Natural killer cell treated with Interleukin-12 subunit alpha and Interleukin-12 subunit beta and Interleukin-15 and Interleukin-18, amount 100 ng/mL, for 72 hours (primary cell): ENCODE measurements at places on chromosomes 12 and 14. TPM values are rescaled to one million over a fixed set of nuclear protein-coding genes. Genes with fewer than 3 reads are reported as not detected.

GRCh38 chr12:4119157-4119761 is 154.3 kb upstream of the CCND2 start:
- peaks cover 54% of the 10 kb centered on the region for H3K4me1 ChIP-seq
- no peaks in the 10 kb centered on the region for H3K36me3 ChIP-seq
- DNase-seq: no peak
- no peaks in the 10 kb centered on the region for H3K27me3 ChIP-seq
- peak overlapping the region; percentile 91 for H3K27ac ChIP-seq

- no peak overlapping the region for H3K27ac ChIP-seq
- H3K27me3 ChIP-seq: no peaks in the 10 kb centered on the region
- peaks cover 22% of the 10 kb centered on the region for H3K36me3 ChIP-seq
- no peak overlapping the region for H3K4me3 ChIP-seq
- DNase-seq: no peak
Observed at GRCh38 chr14:74702293-74702692, 10.6 kb downstream of the AREL1 start.

Gene DDX54
- 85.8 TPM for total RNA-seq

- H3K27ac ChIP-seq: no peak overlapping the region
- peaks cover 21% of the 10 kb centered on the region for H3K27me3 ChIP-seq
- peaks cover 3% of the 10 kb centered on the region for H3K4me1 ChIP-seq
- no peak overlapping the region for H3K4me3 ChIP-seq
Observed at GRCh38 chr12:90071996-90072395, 363.4 kb upstream of the ATP2B1 start.

DNA sequence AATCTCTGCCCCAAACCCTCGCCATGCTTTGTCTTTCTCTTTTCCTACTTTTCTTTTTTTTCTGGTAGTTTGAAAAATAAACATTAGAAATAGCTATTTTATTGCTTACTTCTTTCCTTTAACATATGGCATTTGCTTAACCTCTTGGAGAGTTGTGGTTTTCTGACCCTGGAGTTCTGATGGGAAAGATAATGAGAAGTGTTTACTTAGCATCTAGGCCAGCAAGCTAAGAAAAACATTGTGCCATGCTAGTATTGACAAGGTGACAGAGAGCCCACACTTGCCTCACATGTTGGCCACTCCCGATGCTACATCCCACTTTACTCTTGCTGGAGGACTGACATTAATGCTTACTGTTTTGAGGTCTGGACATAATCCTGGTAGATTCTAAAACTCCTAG is 886.2 kb downstream of the DIO2 start:
- no peaks in the 10 kb centered on the region for H3K27me3 ChIP-seq
- H3K27ac ChIP-seq: no peak overlapping the region
- DNase-seq: no peak
- no peaks in the 10 kb centered on the region for H3K4me1 ChIP-seq
- H3K4me3 ChIP-seq: no peak overlapping the region

DNA sequence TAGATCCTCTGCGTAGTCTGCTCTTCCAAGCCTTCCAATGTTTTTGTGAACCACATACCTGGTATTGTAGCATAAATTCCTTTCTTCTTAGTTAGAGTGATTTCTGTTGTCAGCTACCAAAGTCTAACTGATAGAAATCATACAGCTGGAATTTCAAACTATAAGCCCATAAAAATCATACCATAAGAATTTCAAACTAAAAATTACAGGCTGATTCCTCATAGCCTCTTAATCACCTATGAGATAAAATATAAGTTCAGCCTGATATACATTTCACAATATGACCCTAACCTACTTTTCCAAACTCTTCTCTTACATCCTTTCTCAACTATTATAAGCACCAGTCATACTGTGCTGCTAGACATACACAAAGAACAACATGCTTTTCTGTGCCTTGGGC is 64.8 kb downstream of the PTHLH start:
- no peak for DNase-seq
- H3K36me3 ChIP-seq: no peaks in the 10 kb centered on the region
- H3K4me3 ChIP-seq: no peak overlapping the region
- H3K4me1 ChIP-seq: no peaks in the 10 kb centered on the region
- H3K27ac ChIP-seq: no peak overlapping the region

- H3K4me1 ChIP-seq: no peaks in the 10 kb centered on the region
- no peak for DNase-seq
- peaks cover 46% of the 10 kb centered on the region for H3K27me3 ChIP-seq
- no peak within 1 kb of the TSS for H3K4me3 ChIP-seq
- no peak within 1 kb of the TSS for H3K27ac ChIP-seq
Observed at GRCh38 chr14:76375947-76376404, at the start of gene ESRRB. Gene ESRRB, plus strand, starts transcription at chr14:76376137. Its CDS starts 265 bp downstream, at chr14:76376402.

DNA sequence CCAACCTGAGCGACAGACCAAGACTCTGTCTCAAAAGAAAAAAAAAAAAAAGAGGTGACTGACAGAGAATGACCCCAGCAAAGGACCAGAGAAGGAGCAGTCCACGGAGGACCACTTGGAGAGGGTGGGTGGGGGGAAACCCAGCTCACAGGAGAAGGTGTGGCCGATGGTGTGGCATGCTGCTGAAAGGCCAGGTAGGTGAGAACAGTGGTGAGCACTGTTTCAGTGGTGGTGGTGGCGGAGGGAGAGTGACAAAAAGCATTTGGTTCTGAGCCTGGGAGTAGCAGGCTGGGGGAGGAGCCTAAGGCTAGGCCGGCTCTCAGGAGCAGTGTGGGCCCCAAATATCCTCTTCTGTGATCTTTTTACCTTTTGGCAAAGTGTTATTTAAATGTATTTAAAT is 63.8 kb downstream of the IRF2BPL start:
- no peak for DNase-seq
- peaks cover 68% of the 10 kb centered on the region for H3K4me1 ChIP-seq
- H3K27ac ChIP-seq: peak overlapping the region; percentile 83
- H3K36me3 ChIP-seq: no peaks in the 10 kb centered on the region

- no peak for DNase-seq
- H3K4me3 ChIP-seq: no peak overlapping the region
- peaks cover 3% of the 10 kb centered on the region for H3K4me1 ChIP-seq
- no peaks in the 10 kb centered on the region for H3K36me3 ChIP-seq
- peaks cover 55% of the 10 kb centered on the region for H3K27me3 ChIP-seq
- H3K27ac ChIP-seq: no peak overlapping the region
Observed at GRCh38 chr12:108043750-108044533, 85.1 kb upstream of the WSCD2 start.

Gene EEA1
- total RNA-seq: 23.8 TPM

DNA sequence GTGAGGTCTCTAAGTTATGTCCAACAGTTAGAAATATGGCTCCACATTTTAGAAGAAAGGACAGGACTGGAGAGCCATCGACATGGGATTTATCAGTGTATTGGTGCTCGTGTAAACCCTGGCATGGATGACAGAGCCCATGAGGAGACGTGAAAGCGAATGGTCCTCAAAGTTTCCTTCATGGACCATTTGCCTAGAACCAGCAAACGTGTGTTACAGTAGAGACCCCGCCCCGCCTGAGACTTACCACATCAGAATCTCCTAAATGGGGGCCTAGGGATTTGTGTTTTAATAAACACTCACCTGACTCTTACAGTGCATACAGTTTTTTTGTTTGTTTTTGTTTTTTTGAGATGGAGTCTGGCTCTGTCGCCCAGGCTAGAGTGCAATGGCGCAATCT is 12.2 kb downstream of the EVL start:
- peak overlapping the region; percentile 93 for H3K27ac ChIP-seq
- no peaks in the 10 kb centered on the region for H3K27me3 ChIP-seq
- H3K4me1 ChIP-seq: peaks cover 87% of the 10 kb centered on the region
- DNase-seq: no peak
- peaks cover 5% of the 10 kb centered on the region for H3K36me3 ChIP-seq
- H3K4me3 ChIP-seq: peak overlapping the region; percentile 92

Gene LRRC43
- 9.3 TPM for total RNA-seq

GRCh38 chr12:132662901-132663755 is 24.0 kb downstream of the POLE start:
- H3K4me3 ChIP-seq: no peak overlapping the region
- peaks cover 27% of the 10 kb centered on the region for H3K36me3 ChIP-seq
- DNase-seq: no peak
- H3K27ac ChIP-seq: no peak overlapping the region

Gene ACTR6
- 24.0 TPM for total RNA-seq

DNA sequence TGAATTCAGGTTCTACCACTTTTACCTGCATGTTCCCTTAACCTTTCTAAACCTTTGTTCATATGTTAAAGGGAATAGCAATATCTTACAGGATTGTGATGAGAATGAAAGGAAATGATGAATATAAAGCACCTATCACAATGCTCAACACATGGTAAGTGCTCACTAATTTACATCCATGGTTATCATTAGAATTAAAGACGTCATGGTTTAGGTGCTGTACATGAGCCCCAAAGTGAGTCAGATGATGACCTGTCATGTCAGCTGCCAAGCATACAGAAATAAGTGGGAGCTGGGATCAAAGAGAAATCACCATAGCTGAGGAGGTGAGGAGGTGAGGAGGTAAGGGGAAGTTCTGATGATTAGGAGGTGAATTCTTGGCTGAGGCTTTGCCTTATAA is 135.9 kb upstream of the ATP2B1 start:
- H3K27ac ChIP-seq: no peak overlapping the region
- no peak for DNase-seq
- no peaks in the 10 kb centered on the region for H3K36me3 ChIP-seq
- H3K4me1 ChIP-seq: peaks cover 8% of the 10 kb centered on the region

- H3K27ac ChIP-seq: peak overlapping the region; percentile 95
- DNase-seq: no peak
- peaks cover 5% of the 10 kb centered on the region for H3K36me3 ChIP-seq
- H3K27me3 ChIP-seq: no peaks in the 10 kb centered on the region
Observed at GRCh38 chr14:92647797-92648279, 100.6 kb downstream of the LGMN start.

GRCh38 chr12:14188744-14189143 is 176.7 kb upstream of the ATF7IP start:
- H3K4me1 ChIP-seq: peaks cover 17% of the 10 kb centered on the region
- no peaks in the 10 kb centered on the region for H3K36me3 ChIP-seq
- H3K4me3 ChIP-seq: no peak overlapping the region
- no peak overlapping the region for H3K27ac ChIP-seq
- H3K27me3 ChIP-seq: peaks cover 11% of the 10 kb centered on the region

Gene PLBD1
- total RNA-seq: not detected

DNA sequence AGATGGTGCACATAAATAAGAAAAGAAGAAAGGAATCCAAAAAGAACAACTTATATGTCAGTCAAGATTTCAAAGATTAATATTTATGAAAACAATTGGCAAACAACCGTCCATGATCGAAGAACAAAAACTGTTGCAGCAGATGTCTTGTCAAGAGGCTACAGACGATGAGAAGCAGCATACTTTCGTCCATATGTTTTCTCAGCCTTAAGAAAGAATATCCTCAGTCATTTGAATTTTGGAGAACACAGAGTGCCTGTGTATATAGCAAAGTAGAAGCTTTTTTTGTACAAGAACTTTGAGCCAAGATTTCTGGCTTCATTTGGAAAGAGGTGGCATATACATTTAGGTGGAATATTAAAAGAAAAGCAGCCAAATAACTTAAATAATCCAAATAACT is 297.2 kb downstream of the ITPR2 start:
- no peaks in the 10 kb centered on the region for H3K36me3 ChIP-seq
- H3K27me3 ChIP-seq: no peaks in the 10 kb centered on the region
- no peak overlapping the region for H3K27ac ChIP-seq

- peaks cover 11% of the 10 kb centered on the region for H3K36me3 ChIP-seq
- DNase-seq: no peak
- H3K4me1 ChIP-seq: peaks cover 56% of the 10 kb centered on the region
- H3K4me3 ChIP-seq: no peak overlapping the region
Observed at GRCh38 chr12:75975702-75976101, 55.9 kb downstream of the PHLDA1 start.

GRCh38 chr12:59619461-59620240 is 23.8 kb downstream of the SLC16A7 start:
- H3K4me3 ChIP-seq: no peak overlapping the region
- H3K27ac ChIP-seq: no peak overlapping the region
- H3K4me1 ChIP-seq: peaks cover 21% of the 10 kb centered on the region
- H3K36me3 ChIP-seq: peaks cover 4% of the 10 kb centered on the region

DNA sequence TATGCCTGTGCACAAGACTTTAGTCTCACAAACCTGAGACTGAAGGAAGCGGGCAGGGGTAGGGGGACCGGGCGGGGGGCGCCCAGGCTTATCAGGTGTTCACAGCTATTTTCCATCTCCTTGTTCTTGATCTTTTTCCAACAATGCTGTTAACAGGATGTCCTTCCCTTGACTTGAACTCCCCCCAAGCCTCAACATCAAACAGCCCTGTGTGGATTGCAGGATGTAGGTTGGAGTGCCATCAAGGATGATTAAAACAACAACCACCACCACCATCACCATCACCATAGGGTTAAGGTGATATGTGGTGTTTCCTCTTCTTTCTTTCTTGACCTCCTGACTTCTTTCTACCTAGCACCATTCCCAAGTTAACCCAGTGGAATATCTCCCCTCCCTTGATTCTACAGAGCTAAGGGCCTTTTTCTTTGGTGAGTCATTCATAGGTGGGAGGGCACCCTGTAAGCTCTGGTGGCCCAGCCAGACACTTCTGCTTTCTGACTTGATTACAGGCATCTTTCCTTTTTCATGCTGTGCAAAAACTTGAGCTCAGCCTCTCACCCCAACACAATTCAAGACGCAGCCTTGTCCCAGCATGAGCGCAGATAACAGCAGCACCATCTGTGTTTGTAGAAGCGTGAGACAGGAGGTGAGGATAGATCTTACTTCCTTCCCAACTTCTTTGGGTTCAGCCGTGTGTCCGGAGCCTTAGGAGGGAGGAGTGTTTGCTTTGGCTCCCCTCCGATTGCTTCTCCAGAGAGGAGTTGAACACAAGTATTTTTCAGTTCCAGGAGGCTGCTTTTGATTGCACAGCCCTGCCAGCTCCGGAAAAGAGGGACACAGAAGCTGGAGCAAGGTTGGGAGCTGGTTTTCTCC is 26.8 kb downstream of the FLVCR2 start:
- no peak overlapping the region for H3K4me3 ChIP-seq
- DNase-seq: no peak
- no peak overlapping the region for H3K27ac ChIP-seq
- no peaks in the 10 kb centered on the region for H3K27me3 ChIP-seq
- H3K4me1 ChIP-seq: peaks cover 3% of the 10 kb centered on the region
- peaks cover 6% of the 10 kb centered on the region for H3K36me3 ChIP-seq

Gene OAS1
- total RNA-seq: 4.7 TPM

DNA sequence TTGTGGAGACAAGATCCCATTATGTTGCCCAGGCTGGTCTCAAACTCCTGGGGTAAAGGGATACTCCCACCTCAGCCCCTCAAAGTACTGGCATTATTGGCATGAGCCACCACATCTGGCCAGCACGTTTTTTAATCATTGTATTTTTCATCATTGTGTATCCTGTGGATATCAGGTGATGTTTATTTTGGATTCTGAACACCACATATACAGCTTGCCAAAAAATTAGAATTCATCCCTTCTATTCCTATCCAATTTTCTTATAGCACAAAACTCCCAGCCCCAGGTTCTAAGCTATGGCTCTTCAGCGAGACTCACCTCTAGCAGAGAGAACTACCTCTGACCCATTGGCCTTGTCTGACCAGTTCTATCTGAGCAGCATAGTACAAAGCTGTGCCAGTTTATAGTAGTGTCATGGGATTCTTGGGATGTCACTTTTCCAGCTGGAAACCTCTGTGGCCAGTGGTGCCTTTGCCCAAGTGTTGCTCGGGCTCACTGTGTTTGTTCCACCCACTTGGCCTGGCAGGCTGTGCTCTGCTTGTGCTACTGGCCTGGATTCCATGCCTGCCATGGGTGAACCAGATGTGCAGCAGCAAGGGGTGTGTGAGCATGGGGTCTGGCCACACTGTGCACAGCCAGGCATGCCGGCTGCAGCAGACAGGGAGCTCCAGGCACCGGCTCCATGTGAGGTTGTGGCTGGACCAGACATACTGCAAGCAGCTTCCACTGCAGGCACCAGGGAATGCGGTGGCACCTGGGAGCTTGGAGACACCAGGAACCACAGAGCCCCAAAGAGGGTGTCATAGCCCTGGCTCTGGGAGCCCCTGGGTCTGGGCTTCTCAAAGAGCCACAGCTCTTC is 37.2 kb downstream of the TIMELESS start:
- no peak overlapping the region for H3K4me3 ChIP-seq
- no peak for DNase-seq
- H3K27ac ChIP-seq: no peak overlapping the region
- no peaks in the 10 kb centered on the region for H3K4me1 ChIP-seq
